ENCODE measurements at places on chromosomes 5 and 9. TPM values are rescaled to one million over a fixed set of nuclear protein-coding genes. Genes with fewer than 3 reads are reported as not detected.

- no peak for DNase-seq
Measured at GRCh38 chr9:93024986-93025630, 33.4 kb upstream of the SUSD3 start.

Gene ESM1
- 27.1 TPM for total RNA-seq

Gene CDX1
- not detected for total RNA-seq

Gene TTC23L
- not detected for total RNA-seq

DNA sequence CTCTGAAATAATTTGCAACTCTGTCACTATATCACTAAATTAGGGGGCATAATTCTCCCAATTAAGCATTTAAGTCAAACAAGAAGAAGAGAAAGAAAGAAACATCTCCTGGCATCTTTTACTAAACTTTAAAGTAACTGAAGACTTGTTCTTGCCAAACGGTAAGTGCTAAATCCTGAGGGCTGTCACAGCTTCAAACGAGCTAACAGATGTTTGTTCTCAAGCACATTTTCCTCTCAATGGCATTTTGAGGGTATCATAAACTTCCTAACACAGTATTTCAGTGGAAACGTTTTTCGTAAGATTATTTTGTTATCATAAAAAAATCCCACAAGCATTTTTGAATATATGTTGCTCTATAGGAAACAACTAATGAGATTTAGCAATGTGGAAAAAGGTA lies 169.5 kb upstream of the TAS2R1 start:
- DNase-seq: no peak

Gene GGTA1
- total RNA-seq: not detected

Gene PCDHGA11
- 0.50 TPM for total RNA-seq

GRCh38 chr9:78439866-78440830 lies 143.2 kb downstream of the PSAT1 start:
- no peak for DNase-seq

Gene IL4
- not detected for total RNA-seq

Gene FAM153A
- 1.4 TPM for total RNA-seq

Gene ZNF462
- 11.9 TPM for total RNA-seq

GRCh38 chr9:91945277-91946085 lies 4.5 kb downstream of the ROR2 start:
- no peak for DNase-seq

Gene ERBIN
- 36.9 TPM for total RNA-seq
